ENCODE measurements at places on chromosomes 1 and 21.

GRCh38 chr1:180734366-180734765, 102.5 kb downstream of the XPR1 start:
- no peak for DNase-seq

GRCh38 chr21:39400173-39400572, 45.4 kb downstream of the LCA5L start:
- no peak for DNase-seq

DNA sequence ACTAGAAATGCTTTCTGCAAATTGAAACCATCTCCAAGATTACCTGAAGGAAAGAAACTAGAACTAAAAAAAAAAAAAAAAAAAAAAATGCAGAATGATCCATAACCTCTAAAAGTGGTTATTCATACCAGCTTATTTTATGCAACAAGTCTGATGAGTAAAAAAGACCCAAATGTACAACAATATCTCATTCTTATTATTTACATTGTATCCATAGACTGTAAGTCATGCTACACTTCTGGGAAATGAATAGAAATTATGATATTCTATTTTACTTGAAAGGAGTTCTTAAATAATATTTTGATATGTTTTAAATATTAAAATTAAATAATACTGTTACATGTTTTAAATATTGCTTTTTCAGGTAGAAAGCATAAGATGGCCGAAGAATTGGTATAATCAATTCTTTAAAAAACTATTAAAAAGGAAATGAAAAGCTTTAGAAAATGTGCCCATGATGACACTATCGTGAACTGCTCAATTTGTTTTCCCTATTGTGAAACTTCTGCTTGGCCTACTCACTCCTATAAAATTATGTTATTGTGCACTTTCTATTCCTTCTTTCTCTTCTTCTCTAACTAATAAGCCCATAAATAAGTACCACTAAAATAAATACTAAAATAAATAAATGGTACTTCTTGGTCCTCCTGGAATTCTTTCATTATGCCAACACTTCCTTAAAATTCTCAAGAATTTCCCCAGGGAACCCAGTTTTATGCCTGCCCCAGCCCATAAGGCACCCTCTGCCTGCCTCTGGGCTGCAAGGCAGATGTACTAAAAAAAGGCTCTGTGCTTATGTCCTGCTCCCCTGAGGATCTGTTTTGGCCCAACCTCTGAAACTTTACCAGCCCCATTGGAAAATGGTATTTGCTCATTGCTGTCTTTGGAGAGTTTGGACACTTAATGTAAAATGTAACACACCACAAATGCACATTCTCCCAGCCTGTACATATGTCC, 18.1 kb downstream of the SAMSN1 start:
- DNase-seq = no peak

- DNase-seq = peak; percentile 61
Measured at GRCh38 chr1:207822602-207823451, 71.0 kb downstream of the CD46 start.

DNA sequence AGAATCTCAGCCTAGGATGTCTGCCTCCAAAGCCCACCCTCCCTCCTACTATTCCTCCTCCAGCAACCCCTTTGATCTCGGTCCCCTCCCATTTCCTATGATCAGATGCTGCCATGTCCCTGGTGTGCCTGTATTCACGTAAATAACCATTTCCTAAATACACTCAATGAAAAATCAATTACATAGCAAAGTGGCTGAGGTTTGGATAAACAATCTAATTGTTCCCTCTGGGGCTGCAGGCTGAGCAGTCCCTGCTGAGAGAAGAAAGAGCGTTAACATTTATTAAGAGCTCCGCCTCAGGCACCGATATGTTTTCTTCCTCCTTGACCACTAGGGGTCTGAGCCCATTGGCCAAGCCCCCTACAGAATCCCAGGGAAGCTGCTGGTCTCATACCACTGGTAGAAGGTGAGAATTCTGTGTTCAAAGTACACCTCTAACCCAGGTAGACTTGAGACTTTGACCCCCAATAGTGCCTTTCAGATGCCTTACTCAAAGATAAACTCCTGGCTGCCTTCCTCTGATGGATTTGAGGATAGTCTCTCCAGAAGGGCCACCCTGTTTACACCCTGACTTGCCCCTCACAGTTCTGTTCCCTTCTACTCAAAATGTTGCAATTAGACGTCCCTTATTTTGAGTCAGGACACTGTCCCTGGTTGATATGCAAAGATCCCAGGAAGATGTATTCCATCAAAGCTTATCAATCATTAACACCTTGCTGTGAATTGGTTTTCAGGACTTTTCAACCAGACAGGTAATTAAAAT, 33.9 kb upstream of the CAMK1G start:
- no peak for DNase-seq

DNA sequence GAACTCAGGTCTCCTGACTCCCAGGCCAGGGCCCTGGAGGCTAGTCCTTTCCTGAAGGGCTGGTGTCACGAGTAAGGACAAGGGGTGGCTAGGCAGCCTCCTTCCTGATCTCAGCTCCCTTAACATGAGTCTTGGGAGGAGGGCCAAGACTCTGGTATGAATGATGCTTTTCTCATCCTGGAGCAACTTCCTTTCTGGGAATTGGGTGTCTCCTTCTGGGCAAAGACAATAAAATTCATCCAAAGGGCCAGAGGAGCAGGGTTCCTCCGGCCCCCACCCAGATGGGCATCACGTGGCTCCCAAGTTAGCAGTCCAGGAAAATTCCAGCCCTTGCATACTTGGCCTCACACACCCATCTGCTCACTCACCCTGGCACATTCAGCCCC, at the start of gene FAM167B:
Gene FAM167B, plus strand, starts transcription at position 335 of the 386 bp plus-strand sequence. CDS start 200 bp downstream, outside the sequence.
- DNase-seq = no peak

DNA sequence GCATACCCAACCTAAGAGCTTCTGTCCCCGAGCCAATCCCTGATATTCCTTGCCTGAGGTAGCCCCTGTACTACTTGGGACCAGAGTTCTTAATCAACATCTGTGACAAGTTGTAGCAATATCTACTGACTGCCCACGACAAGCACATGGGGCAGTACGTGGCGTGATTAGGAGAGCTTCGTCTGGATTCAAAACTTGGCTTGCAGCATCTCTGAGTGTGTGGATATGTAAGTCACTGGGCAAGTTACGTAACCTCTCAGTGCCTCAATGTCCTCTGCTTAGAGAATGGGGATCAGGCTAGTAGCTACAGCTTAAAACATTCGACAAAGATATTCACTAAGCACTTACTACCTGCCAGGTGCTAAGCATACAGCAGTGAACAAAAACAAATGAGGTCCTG, 5.0 kb downstream of the HSPG2 start:
- DNase-seq = no peak

- DNase-seq = no peak
Measured at GRCh38 chr1:230186003-230186863, 119.2 kb downstream of the GALNT2 start.

- no peak for DNase-seq
Measured at GRCh38 chr1:237228421-237228820, 186.4 kb downstream of the RYR2 start.

DNA sequence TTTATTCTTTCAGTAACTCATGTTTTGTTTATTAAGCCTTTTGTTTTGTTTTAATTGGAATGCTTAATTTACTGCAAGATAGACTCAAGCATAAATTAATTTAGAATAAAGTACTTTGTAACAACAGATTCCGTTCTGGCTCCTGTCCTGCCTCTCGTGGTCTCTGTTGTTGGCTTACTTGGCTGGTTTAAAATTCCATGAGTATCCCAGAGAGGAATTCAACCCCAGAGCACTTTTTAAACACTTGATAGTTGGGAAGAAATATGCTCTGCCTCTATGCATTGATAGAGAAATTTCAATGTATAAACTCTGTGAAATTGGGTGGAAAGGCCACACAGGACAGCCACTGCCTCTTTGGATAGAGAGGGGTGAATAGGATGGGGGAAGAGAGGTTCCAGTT, 89.7 kb downstream of the ATP5PO start:
- no peak for DNase-seq

GRCh38 chr1:165426745-165427144, 18.2 kb downstream of the RXRG start:
- no peak for DNase-seq

GRCh38 chr1:36285443-36286101, 20.6 kb upstream of the SH3D21 start:
- DNase-seq = peak; percentile 39

DNA sequence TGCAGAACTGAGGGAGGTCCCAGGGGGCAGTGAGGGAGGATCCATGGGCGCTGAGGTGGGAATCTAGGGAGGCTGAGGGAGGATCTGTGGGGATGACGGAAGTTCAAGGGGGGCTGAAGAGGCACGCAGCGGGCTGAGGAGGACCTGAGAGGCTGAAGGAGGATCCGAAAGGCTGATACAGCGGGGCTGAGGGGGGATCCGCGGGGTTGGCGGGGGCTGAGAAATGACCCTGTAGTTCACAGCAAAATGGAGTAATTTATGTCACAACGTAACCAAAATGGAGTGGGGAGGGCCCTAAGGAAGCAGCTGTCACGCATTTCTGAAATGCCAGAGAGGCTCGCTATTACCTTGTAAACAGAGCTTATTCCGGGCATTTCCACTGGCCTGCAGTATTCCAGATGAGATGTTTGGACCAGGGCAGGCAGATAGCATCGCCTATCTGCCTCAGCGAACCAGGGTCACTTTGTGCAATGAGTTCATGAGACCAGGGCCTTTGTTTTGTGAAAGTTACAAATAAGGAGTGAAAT, 926 bp upstream of the MRPL55 start:
- no peak for DNase-seq

GRCh38 chr1:168246506-168246905, 20.7 kb downstream of the SFT2D2 start:
- DNase-seq = no peak

DNA sequence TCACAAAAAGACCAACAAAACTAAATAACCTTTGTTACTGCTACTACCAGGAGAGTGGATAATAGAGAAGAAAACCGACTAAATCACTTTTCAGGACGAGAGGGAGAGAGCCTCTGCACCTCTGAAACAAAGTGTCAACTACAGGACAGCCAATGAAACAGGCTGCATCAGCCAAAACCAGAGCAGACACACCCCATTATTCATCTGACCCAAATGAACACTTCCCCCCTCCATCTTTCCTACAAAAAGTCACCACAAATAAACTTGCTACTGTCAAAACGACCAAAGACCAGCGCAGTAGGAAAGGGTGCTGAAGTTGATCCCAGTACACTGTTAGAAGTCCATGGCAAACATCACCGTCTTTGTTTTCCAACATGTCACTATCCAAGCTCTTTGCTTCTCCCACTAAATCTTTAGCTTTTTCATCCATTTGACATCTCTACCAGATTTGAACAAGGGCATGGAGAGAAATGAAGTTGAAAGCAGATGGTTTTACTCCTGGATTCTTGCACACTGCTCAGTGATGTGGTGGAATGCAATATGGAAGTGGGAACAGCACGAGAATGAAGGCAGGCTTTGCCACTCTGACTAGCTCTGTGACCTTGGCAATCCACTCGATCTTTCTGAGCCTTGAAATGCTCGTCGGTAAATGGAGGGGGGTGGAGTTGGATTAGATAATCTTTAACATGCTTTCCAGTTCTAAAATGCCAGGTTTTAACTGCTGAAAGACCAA, 20.5 kb downstream of the DSTYK start:
- no peak for DNase-seq

- DNase-seq = no peak
Measured at GRCh38 chr1:226111883-226112261, 49.4 kb downstream of the H3-3A start.

DNA sequence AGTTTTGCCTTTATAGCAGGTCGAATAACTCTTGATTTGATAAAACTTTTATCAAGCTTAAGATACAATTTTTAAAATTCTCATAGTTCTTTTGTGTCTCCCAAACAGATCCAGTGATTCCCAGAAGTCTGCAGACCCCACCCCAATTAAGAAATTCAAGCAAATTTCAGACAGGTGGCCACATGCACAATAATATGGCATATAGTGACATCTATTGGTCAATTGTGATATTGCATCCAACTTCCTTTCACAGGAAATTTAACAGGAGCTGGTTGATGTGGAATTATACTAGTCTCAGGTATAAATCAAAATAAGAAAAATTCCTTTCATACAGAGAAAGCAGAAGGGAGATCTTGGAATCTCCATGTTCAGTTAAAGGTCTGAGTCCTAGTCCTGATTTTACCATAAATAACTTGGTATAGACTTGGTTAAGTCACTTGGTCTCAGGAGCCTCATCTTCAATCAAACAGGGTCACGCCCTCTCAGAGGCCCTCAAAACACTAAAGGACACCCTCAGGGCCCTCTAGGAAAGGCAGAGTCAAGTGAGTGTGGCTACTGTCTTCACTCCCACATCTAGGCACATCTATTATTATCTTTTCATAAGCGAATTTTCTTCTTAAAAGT, 24.1 kb downstream of the PIGM start:
- DNase-seq = no peak

DNA sequence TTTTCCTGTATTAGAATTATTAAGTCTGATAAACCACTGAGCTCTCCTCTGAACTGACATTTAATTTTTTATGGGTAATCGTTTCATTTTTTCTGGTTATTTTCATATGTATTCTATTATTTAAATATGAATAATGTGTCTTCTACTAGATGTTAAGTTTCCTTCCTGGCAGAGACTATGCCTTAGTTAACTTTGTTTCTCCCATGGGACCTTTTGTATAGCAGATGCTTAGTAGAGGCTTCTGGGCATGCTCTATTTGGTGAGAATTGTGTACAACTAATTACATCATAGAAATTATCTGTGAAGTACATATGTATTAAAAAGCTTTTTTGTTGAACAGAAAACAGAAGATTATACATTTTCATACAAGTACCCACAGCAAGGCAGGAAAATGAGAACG, 23.4 kb downstream of the CTBS start:
- no peak for DNase-seq

DNA sequence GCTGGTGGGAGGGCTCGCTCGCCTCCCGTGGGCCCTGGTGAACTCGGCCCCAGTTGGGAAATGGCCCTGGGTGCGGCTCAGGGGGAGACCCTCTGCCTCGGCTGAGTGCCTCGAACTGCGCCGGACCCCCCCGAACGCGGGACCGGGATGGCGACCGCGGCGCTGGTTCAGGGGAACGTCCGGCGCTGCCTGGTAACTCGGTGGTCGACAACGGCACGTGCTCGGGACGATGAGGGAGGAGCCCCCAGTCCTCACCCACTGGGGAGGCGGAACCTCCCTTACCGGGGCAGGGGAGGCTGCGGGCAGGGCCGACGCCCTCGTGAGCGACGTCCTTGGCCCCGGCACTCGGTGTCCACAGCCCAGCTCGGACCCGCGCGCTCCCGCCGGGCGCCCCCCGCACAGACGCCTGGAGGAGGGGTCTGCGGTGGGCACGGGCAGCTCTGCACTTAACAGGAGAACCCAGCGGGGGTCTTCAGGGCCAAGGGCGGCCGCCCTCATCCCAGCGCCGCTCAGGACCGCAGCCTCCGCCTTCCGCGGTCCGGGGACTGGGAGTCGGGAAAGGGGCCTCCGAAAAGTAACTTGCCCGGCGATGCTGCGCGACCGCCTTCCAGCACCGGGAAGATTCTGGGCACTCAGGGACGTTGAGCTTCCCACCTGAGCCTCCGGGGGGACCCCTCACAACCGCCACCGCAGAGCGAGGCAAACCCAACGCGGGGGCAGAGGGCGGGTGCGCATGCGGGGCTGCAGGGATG, 1.7 kb downstream of the HES4 start:
- no peak for DNase-seq

DNA sequence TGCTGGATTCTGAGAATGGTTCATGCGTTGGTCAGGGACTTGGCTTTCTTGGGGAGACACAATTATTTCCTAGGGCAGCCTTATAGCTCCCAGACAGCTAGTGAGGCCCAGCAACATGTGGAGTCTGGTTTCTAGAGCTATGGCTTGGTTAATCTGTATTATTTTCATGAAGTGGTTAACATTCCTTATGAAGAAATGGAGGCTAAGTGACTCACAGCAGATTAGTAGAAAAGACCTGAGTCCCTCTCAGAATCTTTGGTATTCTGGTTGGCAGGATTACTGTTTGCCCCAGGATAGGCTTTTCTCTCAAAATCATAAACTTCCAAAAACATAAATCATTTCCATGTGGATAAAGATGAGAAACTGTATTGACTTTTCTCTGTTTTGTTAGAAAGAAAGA, 42.3 kb downstream of the DUSP10 start:
- no peak for DNase-seq

All from stimulated activated CD4-positive, alpha-beta T cell treated with anti-CD3 and anti-CD28 coated beads, Interleukin-4, amount 100 ng/mL, for 1 hour (primary cell).